ENCODE measurements at places on chromosomes 5 and 9.

DNA sequence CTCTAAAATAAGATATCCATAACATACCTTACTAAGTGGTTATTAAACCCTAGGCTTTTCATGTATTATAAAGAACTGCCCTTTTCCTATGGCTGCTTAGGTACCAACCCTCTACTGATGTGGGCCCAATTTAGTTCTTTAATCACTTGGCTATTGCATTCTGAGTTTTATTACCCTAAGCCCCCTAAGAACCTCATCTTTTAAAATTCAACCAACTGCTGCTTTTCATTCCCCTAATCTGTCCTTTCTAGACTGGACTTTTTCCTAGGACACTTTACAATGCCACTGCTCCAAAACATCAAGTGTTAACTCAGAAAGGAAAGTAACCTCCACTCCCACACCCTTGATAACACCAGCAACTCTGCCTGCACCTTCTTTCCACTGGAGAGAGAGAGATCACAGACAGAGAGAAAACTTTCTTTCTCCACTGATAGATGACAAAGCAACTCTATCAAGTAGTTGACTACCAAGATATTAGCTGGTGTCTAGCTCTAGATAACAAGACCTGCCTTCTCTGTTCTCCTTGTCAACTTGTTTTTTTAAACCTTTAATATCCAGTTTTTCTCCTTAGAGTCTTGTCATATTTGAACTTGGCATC lies 27.3 kb downstream of the ELL2 start:
- no peak for DNase-seq

DNA sequence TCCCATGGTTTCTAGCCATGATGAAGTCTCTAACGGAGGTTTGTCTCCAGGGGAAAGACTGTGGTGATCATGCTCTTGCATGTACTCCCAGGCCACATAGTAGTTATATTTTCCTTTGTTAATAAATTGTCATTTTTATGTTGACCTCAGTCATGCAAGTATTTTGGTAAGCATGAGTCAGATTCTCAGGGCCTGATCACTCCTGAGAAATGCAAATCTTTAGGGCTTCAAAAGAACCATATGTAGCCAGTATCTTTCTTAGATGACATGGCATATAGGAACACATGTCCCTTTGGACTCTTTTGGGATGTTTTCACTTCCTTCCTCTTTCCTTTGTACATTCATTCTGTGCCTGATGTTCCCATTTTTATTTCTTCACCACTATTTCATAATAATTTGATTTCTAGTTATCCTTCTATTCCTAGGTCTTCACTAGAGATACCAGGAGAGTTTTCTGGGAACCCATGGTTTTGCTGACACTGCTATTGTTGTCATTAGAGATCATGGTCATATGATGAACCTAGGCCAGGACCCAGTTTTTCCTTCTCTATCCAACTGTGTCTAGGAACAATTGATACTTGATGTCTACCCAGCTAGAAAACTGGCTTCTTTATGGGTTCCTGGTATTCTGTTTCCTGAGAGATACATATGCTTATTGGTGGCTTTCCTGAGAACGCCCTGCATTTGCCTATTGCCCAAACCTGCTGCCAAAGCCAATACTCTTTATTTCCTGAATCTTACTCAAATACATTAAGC lies 248.1 kb upstream of the NREP start:
- DNase-seq, result no peak

DNA sequence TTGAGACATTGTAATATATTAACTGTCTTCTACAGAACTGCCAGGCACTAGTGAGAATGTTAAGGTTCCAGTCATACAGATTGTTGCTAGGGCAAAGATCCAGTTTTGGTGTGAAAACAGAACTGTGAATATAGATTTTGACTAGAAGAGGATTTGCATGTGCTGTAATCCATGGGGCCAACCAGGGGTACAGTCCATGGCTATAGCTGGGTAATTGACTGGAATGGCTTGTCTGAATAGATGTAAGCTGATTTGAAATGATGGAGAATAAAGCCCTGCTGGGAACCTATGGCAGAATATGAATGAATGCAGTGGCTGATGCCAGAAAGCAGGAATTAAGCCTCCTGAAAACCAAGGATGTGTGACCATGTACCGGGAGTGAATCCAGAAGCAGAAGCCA lies 748.5 kb upstream of the CDH10 start:
- DNase-seq, result no peak

- DNase-seq, result no peak
Measured at GRCh38 chr9:87714819-87715218, 11.1 kb upstream of the CTSL start.

- no peak for DNase-seq
Measured at GRCh38 chr5:85109616-85110015, 724.9 kb upstream of the EDIL3 start.

GRCh38 chr9:4620057-4620765 lies 41.9 kb upstream of the PLPP6 start:
- no peak for DNase-seq

- peak; percentile 15 for DNase-seq
Measured at GRCh38 chr5:120457839-120458507, 6.1 kb upstream of the PRR16 start.

GRCh38 chr9:3296536-3296935 lies 229.3 kb downstream of the RFX3 start:
- no peak for DNase-seq

DNA sequence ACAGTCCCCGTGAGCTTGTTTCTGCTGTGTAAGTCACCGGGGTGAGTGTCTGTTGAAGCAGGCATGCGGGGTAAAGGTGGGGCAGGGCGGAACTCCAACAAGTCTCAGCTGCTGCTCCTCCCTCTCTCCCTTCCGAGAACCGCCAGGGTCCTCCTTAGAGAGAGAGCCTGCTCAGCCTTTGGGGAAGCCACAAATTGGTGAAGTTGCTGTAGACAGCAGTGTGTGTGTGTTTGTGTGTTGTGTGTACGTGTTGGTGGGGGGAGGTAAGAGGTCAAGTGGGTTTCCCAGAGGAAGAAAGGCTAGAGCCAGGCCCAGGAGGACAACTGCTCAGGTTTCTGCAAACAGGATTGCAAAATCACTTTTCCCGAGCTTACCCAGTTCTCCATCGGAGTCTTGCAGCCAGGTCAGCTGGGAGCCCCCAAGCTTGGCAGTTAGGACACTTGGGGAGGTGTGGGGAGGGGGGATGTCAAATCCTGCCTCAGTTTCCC lies 38.9 kb upstream of the DAB2IP start:
- DNase-seq, result no peak

- no peak for DNase-seq
Measured at GRCh38 chr5:179288809-179289185, 56.5 kb downstream of the ADAMTS2 start.

GRCh38 chr9:17847908-17848307 lies 269.0 kb downstream of the SH3GL2 start:
- no peak for DNase-seq

GRCh38 chr5:166994226-166994625 lies 1297.2 kb upstream of the WWC1 start:
- no peak for DNase-seq

- no peak for DNase-seq
Measured at GRCh38 chr5:71640408-71640807, 53.3 kb downstream of the MCCC2 start.

DNA sequence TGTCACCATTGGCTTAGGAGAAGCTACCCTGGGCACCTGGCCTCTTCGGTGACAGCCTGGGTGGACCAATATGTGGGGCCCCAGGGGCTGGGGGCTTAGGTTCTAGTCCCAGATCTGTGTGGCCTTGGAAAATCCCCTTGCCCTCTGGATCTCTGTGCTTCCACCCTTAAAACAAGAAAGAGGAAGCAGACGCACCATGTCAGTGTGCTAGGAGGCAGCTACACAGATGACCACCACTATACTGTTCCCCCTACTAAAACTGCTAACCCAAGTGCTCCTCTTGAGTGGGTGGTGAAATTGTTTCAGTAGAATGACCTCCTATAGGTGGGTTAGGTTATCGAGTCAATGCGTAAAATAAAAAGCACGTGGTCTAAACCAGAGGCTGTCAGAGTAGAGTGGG lies 31.0 kb downstream of the AFAP1L1 start:
- DNase-seq, result no peak

DNA sequence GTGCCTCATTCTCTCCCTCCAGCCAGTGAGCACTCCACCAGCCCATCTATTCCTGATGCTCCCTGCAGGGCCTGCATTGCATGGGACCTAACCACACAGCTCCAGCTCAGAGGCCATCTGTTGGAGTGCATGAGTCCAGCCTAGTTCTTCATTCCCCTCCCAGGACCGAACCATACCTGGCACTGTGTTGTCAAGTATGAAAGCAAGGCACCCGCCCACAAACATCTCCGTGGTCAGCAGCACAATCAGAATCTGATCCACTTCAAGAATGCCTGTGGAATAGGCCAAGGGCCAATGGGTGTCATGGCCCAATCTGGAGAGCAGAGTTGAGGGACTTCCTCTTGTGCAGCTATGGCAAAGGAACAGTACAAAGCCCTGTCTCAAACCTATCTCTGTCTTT lies 5.9 kb downstream of the SLC23A1 start:
- DNase-seq, result no peak

DNA sequence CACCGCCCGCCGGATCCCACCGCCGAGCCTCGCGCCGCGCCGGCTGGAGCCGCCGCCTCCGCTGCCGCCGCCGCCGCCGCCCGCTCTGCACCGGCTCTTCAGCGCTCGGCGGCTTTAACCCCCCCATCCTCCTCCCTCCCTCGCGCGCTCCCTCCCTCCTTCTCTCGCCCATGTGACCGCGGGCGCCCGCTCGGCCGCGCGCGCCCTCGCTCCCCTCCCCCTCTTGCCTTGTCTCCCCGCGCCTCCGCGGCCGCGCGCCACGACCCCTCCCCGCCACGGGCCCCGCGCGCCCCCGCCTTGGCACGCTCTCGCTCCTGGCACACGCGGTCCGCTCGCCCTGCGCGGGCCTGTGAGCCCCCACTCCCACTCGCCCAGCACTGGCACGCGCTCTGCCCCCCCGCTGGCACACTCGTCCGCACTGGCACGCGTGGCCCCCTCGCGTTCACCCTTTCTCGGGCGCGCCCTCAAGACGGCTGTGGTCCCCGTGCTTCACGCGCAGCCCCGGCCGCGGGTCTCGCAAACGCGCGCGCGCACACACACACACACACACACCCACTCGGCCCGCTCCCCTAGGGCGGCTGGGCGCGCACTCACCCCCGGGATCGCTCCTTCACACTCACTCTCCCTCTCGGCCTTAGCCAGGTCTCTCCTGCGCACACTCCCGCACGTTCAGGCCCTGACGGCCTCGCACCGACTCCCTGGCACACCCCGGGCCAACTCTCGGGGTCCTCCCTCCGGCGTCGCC lies at the start of gene CNTFR:
CNTFR (minus strand) TSS at position 89 of the 745 bp plus-strand sequence. CDS start 20,743 bp downstream, outside the sequence.
- peak; percentile 75 for DNase-seq

GRCh38 chr5:5383461-5383860 lies 39.0 kb upstream of the ICE1 start:
- DNase-seq, result no peak

DNA sequence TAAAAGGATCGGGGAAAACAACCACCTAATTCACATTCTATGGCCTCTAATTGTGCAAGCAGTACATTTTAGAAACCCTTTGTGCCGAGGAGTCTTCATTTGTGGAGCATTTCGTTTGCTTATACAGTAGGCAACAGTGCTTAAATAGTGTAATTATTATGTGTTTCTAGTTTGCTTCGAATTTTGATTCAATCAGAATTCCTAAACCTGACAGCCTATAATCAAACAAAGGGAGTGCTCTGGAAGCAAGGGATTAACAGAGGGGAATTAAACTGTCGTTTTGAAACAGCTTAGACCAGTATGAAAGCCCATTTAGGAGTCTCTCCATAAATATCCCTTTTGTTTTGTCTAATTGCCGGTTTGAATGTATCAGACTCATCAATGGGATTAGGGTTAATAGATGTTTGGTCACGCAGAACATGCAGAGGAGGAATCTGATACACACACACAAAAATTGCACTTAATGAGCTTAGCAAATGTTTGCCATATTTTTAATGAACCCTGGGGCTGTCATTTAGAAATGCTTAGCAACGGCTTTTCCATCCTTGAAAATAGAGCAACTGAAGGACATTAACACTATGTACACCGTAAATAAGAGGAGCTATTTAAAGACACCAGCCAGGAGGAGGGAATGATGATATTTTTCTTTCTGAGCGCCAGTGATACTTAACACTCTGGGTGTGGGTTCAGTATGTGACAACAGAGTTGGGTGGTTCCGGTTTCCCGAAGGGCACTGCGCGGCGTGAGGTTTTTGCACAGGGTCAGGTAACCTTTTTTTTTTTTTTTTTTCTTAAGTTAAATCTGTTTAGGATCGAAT lies 404.7 kb downstream of the TLE4 start:
- DNase-seq, result no peak

GRCh38 chr9:8261737-8262136 lies 462.2 kb upstream of the DMAC1 start:
- DNase-seq, result no peak

- DNase-seq, result no peak
Measured at GRCh38 chr9:99071313-99072039, 33.4 kb upstream of the TGFBR1 start.

DNA sequence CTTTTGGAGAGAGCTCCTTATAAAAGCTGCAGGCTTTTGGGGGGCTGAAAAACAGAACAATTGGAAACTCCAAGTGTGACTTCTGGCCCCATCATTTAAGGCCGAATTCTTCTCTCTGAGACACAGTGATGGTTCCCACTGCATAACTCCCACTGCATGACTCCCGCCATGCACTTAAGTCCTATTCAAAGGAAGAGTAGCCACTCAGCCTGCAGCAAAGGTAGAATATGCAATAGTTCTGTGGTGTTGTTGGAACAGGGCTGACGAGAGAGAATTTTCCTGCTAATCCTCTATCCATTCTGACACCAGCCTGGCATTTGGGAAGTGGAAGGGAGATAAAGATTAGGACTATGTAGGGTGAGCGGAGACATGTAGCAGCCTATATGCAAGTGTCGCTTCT lies 185.6 kb upstream of the ZNF462 start:
- no peak for DNase-seq

DNA sequence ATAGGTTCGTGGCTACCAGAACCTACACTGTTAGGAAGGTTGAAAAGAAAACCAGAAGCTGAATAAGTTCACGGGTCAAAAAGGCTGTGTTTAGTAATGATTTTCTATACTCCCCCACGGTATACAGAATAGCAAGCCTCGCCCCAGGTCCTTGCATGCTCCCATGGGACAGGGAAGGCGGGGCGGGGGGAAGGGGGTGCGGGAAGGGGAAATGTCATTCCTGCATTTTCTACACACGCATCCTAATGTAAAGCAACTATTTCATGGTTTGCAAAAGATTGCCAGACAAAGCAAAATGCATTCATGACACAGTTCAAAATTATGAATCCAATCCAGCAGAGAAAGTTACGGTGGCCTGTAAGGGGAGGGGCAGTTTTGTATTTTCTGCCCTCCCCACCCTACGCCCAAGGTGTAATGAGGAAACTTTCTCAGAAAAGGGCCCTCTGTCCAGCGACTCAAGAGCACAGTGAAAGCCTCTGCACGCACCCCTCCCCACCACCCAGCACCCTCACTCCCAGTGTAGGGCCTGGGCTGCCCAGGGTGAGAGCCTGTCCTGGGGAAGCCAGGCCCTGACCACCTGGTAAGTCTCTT lies 105.2 kb downstream of the ROR2 start:
- DNase-seq, result no peak

DNA sequence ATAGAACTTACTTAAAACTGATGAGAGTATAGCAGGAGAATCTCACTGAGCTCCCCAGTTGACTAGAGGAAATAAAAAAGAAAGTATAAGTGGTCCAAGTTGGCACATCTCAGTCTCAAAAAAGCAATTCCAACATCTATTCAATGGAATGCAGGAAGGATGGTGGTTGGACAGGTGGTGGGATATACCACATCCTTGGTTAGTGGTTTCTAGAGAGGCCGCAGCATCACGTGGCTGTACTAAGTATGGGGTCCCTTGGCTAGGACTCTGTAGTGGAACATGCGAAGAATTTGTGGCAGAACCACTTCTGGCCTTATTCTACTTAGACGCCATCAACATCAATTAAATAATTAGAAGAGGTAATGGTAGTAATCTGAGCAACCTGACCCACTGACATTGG lies 232.4 kb downstream of the SAXO1 start:
- no peak for DNase-seq
